MCF 10A (cell line): ENCODE measurements at places on chromosomes 5 and 9.

GRCh38 chr9:97565262-97565661 lies 63.8 kb downstream of the TMOD1 start:
- DNase-seq: no peak

- DNase-seq: no peak
Measured at GRCh38 chr5:31847354-31847753, 208.4 kb downstream of the PDZD2 start.

DNA sequence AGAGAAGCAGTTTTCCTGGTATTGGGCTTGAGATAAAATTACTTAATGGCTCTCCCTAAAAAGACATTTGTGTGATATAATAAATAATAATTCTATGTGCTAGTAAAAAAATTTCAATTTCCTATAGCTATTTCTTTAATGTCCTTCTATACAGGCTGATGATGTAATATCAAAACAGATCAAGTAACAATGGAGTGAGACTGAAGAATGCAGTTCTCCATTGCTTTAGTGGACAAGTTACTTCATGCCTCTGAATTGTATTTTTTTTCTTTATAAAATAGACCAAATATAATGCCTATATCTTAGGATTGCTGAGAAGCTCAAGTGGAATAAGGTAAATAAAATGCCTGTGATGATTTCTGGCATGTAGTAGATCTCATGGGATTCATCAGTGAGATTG lies 35.6 kb upstream of the NEURL1B start:
- DNase-seq: peak; percentile 42

GRCh38 chr5:171422902-171423663 lies 3.6 kb downstream of the FGF18 start:
- no peak for DNase-seq
